ENCODE measurements at places on chromosomes 1 and 21. TPM values are rescaled to one million over a fixed set of nuclear protein-coding genes. Genes with fewer than 3 reads are reported as not detected.

- H3K4me3 ChIP-seq, result peak overlapping the region; percentile 76
- DNase-seq, result no peak
- peaks cover 9% of the 10 kb centered on the region for H3K4me1 ChIP-seq
- no peaks in the 10 kb centered on the region for H3K27me3 ChIP-seq
- H3K27ac ChIP-seq, result peak overlapping the region; percentile 72
Observed at GRCh38 chr21:36966821-36967768, 626 bp upstream of the HLCS start.

GRCh38 chr1:237527761-237528160, 363.0 kb downstream of the ZP4 start:
- DNase-seq, result no peak
- no peaks in the 10 kb centered on the region for H3K27me3 ChIP-seq
- H3K4me3 ChIP-seq, result no peak overlapping the region
- H3K27ac ChIP-seq, result no peak overlapping the region
- H3K36me3 ChIP-seq, result no peaks in the 10 kb centered on the region

DNA sequence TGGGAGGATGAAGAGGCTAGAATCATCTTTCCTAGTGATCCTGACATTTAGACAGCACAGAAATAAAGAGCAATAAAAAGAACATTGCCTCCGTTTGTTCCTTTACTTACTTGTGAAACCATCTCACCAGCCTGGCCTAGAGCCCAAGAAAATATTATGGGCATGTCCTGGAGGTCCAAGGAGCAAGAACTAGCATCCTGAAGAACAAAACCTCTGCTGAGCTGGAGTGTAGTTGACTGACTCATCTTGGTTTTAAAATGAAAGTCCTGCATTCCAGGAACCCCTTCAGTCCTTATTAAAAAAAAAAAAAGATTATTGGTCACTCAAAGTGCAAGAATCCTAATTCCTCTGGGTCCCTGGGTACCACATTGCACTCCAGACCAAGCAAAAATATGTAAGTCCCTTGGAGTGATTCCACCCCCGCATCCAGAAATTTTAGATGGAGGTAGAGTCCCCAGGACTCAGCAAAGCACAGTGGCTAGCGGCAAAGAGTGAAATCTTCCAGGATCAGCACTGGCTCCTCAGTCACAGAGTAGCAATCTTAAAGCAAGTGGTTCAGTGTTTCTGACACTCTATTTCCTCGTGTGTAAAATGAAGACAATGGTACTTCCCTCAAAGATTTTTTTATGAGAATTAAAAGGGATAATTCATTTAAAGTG, 7.0 kb downstream of the SMCP start:
- no peaks in the 10 kb centered on the region for H3K36me3 ChIP-seq
- no peak overlapping the region for H3K27ac ChIP-seq
- no peak for DNase-seq
- no peak overlapping the region for H3K4me3 ChIP-seq

- H3K27me3 ChIP-seq, result no peaks in the 10 kb centered on the region
- no peak overlapping the region for H3K27ac ChIP-seq
- no peaks in the 10 kb centered on the region for H3K36me3 ChIP-seq
- no peaks in the 10 kb centered on the region for H3K4me1 ChIP-seq
- H3K4me3 ChIP-seq, result no peak overlapping the region
Observed at GRCh38 chr21:31370893-31371544, 27.0 kb upstream of the TIAM1 start.

DNA sequence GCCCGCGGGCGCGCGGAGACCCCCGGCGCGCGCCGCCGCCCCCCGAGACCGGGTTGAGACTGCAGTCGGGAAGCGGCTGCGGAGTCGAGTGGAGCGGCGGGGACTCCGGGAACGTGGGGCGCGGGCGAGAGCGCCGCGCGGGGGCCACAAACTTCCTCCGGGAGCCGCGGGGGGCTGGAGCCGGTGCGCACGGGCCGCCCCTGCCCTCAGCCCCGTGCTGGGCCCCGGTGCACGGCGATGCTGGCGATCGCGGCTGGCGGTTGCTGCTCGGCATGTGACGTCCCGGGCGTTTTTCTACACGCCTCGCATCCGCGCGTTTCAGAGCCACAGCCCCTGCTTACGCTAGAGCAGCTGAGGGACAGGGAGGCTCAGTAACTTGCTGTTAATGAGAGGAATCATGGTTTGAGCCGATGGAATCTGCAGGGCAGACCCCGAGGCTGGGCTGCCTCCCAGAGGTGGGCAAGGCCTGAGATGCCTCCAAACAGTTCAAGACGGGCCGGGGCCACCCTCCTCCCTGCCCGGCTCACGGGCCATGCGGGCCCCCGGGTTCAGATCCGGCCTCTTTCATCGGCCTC, 520 bp downstream of the TMEM201 start:
- peak overlapping the region; percentile 62 for H3K27ac ChIP-seq
- H3K36me3 ChIP-seq, result no peaks in the 10 kb centered on the region
- peak overlapping the region; percentile 69 for H3K4me3 ChIP-seq
- no peak for DNase-seq
- no peaks in the 10 kb centered on the region for H3K27me3 ChIP-seq

DNA sequence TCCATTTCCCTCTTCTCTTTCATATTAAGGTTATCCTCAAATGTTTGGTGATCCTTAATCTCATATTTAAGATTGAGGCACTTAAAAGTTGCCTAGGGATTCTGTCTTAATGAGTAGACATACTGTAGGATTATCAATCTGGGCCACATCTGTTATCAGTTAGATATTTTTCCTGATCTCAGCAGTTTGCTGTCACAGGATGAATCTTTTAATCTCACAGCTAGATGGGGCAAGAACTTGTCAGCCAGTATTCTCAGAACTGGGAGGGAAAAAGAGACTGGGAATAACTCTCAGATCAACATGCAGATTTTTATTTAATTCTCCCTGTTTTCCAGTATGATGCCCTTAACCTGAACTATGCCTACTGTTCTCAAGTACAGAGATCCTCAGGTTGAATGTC, 14.0 kb downstream of the ZNF644 start:
- no peaks in the 10 kb centered on the region for H3K27me3 ChIP-seq
- peaks cover 43% of the 10 kb centered on the region for H3K4me1 ChIP-seq
- DNase-seq, result no peak
- no peak overlapping the region for H3K4me3 ChIP-seq
- H3K36me3 ChIP-seq, result no peaks in the 10 kb centered on the region

- H3K27ac ChIP-seq, result no peak overlapping the region
- H3K4me1 ChIP-seq, result peaks cover 4% of the 10 kb centered on the region
- no peak for DNase-seq
- no peak overlapping the region for H3K4me3 ChIP-seq
- H3K36me3 ChIP-seq, result no peaks in the 10 kb centered on the region
- peaks cover 4% of the 10 kb centered on the region for H3K27me3 ChIP-seq
Observed at GRCh38 chr1:54480525-54480848, 67.5 kb upstream of the ACOT11 start.

GRCh38 chr1:43043695-43044094, 85.0 kb upstream of the SLC2A1 start:
- no peak overlapping the region for H3K27ac ChIP-seq
- no peaks in the 10 kb centered on the region for H3K4me1 ChIP-seq
- H3K36me3 ChIP-seq, result no peaks in the 10 kb centered on the region
- no peak for DNase-seq
- no peak overlapping the region for H3K4me3 ChIP-seq

DNA sequence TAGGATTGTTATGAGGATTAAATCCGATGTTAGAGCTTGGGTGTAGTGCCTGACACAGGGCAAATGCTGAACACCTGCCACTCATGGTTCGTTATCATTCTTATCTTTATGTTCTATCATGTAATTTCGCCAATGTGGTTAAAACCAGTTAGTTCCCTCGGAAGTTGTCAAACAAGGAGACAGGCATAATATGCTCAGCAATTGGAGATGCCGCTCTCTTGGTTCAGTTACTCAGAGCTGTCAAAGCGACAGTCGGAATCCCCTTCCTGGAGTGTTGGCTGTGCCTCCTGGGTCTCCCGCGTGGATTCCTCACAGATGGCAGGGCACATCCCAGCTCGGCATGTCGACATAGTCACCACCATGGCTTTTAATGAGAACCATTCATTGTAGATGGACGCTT, 192.2 kb downstream of the ROR1 start:
- no peak for DNase-seq
- H3K4me3 ChIP-seq, result no peak overlapping the region
- H3K36me3 ChIP-seq, result no peaks in the 10 kb centered on the region
- no peaks in the 10 kb centered on the region for H3K27me3 ChIP-seq
- H3K4me1 ChIP-seq, result peaks cover 12% of the 10 kb centered on the region

DNA sequence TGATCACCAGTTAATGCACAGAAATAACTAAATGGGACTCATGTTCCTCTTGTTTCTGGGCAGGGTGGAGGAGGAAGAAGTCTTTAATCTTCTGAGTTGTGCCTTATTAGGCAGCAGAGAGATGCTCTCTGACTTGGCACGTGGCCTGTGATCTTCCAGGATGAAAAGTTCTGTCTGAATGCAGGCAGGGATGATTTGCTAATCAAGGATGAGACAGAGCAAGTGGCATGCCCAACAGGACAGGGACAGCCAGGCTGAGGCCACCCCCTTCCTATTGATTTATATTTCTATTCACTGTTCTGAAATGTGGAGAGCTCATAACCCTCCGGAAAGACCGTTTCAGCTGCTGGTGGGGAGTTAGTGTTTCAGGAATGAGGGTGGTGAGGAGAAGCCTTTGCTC, 477.8 kb upstream of the CAMK1G start:
- H3K4me3 ChIP-seq, result no peak overlapping the region
- DNase-seq, result no peak
- H3K27ac ChIP-seq, result no peak overlapping the region
- H3K36me3 ChIP-seq, result no peaks in the 10 kb centered on the region

DNA sequence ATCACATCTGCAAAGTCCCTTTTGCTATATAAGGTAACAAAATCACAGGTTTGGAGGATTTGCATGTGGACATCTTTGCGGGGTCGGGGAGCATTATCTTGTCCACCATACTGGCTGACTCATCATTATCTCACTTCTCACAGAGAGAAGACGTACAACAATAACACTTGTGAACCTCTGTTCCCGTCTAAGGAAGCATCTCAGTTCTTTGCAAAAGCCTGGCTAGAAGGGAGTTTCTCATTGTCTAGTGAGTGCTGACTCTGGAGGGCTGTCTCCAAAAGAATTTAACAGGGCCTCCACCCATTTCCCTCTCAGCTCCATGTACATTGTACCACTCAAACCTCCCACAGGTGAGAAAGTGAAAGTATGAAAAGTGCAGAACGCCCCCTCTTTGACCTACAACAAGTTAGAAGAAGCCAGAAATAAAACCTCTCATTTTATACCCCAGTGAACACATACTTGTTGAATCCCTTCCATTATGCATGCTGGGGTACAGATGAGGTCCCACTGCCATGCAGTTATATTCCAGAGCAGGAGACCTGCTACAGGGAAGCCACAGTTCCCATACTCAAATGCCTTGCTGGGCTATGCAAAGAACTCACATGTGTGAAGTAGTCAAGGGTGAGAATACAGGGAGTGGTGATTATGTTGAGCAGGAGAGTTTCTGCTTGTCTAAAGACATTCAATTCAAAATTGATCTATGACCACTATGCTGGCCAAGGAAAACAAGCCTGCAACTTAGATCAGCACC, 121.7 kb upstream of the PRDX6 start:
- H3K4me1 ChIP-seq, result no peaks in the 10 kb centered on the region
- H3K36me3 ChIP-seq, result no peaks in the 10 kb centered on the region

DNA sequence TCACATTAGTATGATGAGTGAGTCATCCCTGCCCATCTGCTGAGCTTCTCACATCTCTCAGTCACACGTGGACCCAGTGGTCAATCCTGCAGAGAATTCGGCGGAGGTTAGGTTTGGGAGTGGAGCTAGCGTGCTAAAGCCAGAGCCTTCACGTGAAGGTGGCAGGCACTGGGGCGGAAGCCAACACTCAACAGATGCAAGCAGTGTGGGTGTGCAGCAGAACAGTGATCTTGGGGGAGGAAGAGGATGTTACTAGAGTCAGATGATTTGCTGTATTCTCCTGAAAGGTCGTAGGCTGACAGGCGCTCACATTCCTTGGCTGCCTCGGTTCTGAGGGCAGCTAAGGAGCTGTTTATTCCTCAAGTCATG, 6.7 kb downstream of the C1orf115 start:
- peaks cover 3% of the 10 kb centered on the region for H3K36me3 ChIP-seq
- no peaks in the 10 kb centered on the region for H3K27me3 ChIP-seq
- no peak for DNase-seq

DNA sequence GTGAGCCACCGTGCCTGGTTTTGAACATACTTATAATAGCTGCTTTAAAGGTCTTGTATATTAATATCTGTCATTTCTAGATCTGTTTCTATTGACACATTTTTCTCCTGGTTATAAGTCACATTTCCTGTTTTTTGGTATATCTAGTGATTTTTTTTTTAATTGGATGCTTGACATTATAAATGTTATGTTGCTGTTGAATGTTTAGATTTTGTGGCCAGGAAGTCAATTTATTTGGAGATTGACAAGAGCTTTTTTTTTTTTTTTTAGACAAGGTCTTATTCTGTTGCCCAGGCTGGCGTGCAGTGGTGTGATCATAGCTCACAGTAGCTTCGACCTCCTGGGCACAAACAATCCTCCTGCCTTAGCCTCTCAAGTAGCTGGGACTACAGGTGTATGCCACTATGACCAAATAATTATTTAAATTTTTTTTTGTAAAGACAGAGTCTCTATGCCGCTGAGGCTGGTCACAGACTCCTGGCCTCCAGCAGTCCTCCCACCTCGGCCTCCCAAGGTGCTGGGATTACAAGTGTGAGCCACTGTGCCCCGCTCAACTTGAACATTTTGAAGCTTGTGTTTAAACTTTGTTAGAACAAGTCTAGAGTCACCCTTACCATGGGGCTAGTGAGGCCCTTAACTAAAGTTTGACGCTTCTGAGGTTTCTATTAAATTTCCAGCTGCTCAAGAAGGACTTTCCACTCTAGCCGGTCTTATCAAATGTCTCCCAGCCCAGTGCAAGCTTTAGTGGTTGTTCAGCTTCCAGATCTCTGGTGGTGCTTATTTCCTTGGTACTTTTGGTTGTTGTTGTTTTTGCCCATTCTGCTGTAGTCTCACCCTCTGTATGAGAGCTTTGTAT, 8.6 kb upstream of the CHI3L2 start:
- no peak overlapping the region for H3K27ac ChIP-seq
- DNase-seq, result no peak
- H3K4me3 ChIP-seq, result no peak overlapping the region
- H3K36me3 ChIP-seq, result no peaks in the 10 kb centered on the region
- H3K4me1 ChIP-seq, result peaks cover 10% of the 10 kb centered on the region

- H3K27ac ChIP-seq, result no peak overlapping the region
- peaks cover 39% of the 10 kb centered on the region for H3K4me1 ChIP-seq
- H3K27me3 ChIP-seq, result no peaks in the 10 kb centered on the region
- DNase-seq, result no peak
Observed at GRCh38 chr1:243716906-243717305, 133.1 kb downstream of the AKT3 start.

GRCh38 chr1:5576011-5576672, 416.1 kb downstream of the NPHP4 start:
- H3K36me3 ChIP-seq, result no peaks in the 10 kb centered on the region
- no peak overlapping the region for H3K27ac ChIP-seq
- peaks cover 26% of the 10 kb centered on the region for H3K27me3 ChIP-seq
- no peak overlapping the region for H3K4me3 ChIP-seq

Gene WDR64
- total RNA-seq, result not detected

Gene CRNN
- not detected for total RNA-seq

Gene BTBD19
- 3.4 TPM for total RNA-seq

Gene FCGR1A
- total RNA-seq, result 1.9 TPM

Gene CLDN17
- total RNA-seq, result not detected

Gene FCGR2B
- total RNA-seq, result 3.0 TPM

Gene ARHGAP29
- 31.9 TPM for total RNA-seq

Gene CELA2A
- 1.6 TPM for total RNA-seq

Gene TRIM17
- 0.22 TPM for total RNA-seq

Gene KLF17
- total RNA-seq, result not detected

Data from heart right ventricle (tissue), 16 donors.